NCI-H146 (cell line): ENCODE measurements at places on chromosomes 2 and 18.

GRCh38 chr2:144424559-144425240 lies 95.2 kb downstream of the ZEB2 start:
- DNase-seq, result no peak

GRCh38 chr18:77308216-77308615 lies 58.6 kb downstream of the GALR1 start:
- DNase-seq, result no peak

DNA sequence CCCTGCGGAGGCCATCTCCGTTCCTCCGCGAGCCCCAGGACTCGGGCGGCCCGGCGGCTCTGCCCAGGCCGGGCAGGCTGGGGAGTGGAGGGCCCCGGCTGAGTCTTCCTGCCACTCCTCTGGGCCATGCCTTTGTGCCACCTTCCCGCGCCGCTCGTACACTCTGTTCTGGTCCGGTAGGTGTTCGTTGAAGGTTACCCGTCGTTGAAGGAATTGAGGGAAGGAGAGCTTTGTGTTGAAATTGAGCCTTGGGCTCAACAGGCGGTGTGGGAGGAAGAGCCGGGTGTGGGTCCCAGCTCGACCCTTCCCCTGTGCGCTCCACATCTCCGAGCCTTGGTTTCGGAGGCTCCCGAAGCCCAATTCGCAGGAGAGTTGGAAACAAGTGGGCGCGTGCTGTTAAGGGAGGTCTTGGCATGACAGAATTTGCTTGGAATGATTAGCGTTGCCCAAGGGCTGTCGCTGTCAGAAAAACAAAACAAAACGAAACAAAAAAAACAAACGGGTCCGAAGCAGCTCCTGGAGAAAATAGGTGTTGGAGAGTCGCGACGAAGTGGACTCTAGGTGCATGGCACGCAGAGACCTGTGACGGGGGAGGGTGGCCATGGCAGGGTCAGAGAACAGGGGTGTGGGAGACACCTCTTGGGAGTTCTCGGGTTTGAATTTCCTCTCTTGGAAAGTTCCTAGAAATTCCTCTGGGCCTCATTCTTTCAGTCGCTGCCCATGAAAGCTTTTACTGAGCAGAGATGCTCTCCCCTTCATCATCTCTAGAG lies 1.2 kb upstream of the MZT2A start:
- DNase-seq, result peak; percentile 45

DNA sequence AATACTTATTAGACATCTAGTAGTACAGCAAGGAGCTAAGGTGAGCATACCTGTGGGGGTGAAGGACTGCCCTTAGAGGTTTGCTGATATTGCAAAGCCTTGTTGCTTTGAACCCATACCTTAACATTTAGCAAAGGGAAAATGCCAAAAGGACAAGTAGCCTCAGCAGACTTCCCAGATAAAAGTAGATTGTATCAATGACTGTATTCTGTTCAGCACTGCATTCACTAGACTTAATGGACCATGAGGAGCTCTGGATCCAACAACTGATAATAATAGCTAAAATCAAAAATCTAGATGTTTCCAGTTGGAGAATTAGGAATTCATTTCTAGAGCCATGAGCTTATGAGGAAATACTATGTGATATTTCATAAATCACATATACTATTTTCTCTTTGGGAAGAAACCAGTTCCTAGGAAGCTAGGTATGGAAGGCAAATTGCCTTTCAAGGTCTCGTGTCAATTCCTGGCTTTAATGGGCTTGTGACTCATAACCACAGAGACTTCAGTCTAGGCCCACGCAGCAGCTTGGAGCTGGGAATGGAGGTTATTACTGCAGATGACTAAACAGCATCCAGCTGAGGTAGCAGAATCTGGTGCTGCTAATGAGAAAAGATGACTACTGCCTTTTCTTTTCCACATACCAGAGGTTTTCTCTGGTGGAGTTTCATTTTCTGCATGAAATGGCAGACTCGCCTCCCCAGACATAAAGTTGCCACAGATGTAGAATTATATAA lies 191.2 kb upstream of the NABP1 start:
- no peak for DNase-seq

- no peak for DNase-seq
Observed at GRCh38 chr2:197908990-197909776, 104.8 kb downstream of the PLCL1 start.

- peak; percentile 81 for DNase-seq
Observed at GRCh38 chr2:137964066-137964858, at the start of gene HNMT. Gene HNMT, plus strand, starts transcription at chr2:137964473. Its CDS starts 19 bp downstream, at chr2:137964492.

DNA sequence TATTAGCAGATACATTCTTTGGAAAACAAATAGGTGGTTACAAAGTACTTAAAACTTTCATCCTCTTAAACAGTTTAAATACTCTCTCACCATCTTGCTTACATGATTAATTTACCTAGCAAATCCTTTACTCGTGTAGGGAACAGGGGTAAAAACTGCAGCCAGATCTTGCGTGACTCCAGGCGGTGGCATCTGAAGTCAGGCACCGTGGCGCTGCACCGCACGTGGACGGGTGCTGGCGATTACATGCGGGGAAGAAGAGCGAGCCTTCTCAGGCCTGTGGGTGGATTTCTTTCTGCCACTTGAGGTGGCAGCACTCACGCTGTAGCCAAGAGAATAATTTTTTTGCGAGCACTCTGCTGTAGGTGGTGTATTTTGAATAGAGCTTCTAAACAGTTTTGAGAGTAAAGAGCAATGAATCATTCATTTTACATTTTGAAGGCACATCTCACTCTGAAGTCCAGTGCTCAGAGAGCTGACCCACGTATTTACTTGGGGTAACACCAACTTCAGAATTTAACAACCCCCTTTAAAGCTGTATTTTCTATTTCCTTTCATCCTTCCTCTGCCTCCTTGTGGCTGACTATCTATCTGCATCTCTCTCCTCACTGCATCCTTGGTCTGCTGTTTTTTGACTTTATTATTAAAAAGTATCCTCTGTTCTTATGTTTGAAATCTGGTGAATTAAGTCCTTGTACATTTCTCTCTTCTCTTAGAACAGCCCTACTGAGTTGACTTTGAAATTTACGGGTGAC lies 68.9 kb downstream of the EPAS1 start:
- no peak for DNase-seq

DNA sequence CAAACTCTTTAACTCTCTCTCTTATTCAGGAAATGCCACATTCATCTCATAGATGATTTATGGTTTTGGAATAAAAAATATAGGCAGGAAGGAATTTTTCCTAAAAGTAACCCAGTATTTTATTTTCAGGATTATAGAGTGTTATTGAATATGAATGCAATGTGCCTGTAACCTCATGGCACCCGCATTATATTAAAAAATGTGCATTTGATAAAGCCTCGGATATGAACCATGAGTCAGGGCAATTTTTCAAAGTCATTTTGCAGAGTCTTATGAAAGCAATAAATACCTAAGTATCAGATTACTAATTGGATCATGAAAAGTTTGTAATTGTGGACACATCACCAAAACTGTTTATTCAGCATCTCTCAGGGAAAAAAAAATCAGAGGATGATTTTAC lies 573.8 kb downstream of the TSN start:
- DNase-seq, result no peak

GRCh38 chr2:223071139-223071538 lies 19.1 kb downstream of the KCNE4 start:
- DNase-seq, result no peak

- DNase-seq, result no peak
Observed at GRCh38 chr2:150100336-150100735, 387.1 kb downstream of the RND3 start.

DNA sequence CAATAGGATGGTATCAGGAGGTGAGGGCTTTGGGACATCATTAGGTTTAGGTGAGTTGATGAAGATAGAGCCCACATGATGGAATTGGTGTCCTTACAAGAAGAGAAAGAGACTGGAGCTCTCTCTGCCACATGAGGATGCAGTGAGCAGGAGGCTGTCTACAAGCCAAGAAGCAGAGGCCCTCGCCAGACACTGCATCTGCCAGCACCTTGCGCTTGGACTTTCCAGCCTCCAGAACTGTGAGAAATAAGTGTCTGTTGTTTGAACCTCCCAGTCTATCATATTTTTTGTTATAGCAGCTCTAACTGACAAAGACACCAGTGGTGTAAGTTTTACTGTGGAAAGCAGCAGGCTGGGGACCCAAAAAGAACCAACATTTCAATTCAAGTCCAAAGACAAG lies 571.1 kb upstream of the ID2 start:
- no peak for DNase-seq

- DNase-seq, result no peak
Observed at GRCh38 chr2:200862532-200863000, 1.9 kb downstream of the CLK1 start.

GRCh38 chr2:242030858-242031257 lies 161.3 kb downstream of the RTP5 start:
- no peak for DNase-seq

GRCh38 chr18:49572611-49573345 lies 10.9 kb downstream of the LIPG start:
- DNase-seq, result no peak

DNA sequence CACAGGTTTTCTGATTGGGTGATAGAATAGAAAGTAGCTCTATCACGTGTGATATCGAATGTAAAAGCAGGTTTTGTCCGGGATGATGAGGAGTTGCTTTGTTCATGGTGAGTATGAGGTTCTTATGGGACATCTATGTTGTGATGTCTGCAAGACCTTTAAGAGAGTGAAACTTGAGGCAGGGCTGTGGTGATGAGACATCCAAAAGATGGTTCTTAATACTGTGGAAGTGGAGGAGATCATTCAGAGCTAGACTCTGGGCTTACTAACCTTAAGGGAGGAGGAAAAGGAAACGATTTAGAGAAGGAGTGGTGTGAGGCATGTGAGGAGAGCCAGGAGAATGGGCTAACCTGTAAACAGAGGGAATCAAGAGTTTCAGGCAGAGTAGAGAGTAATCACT lies 92.0 kb downstream of the WDR7 start:
- DNase-seq, result no peak

DNA sequence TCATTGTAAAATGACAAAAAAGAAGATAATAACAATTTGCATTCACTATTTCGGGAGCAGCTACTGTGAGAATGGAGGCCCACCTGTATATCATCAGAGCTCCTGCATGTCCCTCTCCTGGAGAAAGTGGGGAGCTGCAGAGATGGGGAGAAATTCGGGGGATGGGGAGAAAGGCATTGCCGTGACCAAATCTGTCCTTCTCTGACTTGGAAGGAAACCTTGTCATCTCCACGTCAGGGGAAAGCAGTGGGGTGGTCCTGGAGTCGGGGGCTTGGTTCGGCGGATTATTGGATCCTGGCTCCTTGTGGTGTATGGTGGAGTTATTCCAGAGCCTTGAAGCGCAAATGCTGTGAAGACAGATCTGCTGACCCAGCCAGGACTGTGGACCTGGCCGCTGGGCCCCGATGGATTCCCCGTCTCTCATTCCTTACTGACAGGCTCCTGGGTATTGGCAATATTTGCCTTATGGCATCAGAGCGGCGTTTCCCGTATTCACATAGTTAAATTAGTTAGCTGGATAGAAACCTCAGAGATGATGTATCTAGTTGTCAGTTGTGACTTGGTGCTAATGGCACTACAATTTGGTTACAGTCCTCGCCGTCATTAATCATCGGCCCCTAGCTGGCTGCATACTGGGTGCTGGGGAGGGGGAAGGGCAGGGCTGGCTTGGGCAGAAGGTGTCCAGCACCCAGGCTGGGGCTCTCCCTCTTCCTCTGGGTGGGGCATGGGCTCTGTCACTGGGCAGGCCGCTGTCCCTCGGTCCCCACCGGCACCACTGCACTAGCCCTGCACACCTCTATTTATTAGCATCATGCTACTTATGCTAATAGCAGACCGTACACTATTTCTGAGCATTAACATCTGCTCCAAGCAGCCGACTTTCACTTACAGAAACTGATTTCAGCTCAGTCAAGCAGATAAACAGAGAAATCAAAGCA lies 31.7 kb downstream of the CELF4 start:
- no peak for DNase-seq

DNA sequence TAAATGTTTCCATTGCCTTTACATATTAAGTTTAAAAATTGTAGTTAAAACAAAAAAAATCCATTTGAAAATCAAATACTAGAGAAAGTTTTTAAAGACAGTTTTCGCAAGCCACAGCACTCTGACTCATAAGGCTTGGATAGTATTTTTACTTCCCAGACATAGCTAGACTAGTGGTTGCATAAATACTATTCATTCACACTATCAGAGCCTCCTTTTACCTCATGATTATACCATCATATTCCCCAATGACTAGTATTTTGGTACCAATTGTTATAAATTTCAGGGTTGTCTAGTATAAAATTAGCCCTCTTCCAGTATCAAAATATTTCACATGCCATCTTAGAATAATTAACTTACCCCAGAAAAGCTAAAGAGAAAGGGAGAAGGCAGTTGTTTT lies 393.5 kb downstream of the ERBB4 start:
- no peak for DNase-seq

GRCh38 chr2:109447776-109448175 lies 166.0 kb downstream of the SEPTIN10 start:
- DNase-seq, result no peak

GRCh38 chr18:23442958-23443357 lies 10.1 kb upstream of the RIOK3 start:
- peak; percentile 49 for DNase-seq

DNA sequence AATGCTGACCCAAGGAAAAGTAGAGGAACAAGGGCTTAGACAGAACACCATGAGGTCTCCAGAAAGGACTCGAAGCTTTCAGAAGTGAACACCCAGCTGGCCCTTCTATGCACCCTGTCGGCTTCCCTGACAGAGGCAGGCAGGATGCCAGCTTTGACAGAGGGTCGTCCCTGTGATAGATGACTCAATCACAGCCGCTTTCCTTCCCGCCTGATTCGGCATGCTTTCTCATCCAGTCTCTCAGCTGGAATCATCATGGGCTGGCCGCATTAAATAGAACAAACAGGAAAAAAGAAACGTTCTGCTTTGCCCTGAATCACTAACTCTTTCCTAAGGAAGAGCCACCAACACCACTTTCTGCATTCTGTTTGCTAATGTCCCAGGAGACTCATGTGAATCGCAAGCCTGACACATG lies 140.3 kb upstream of the RAB12 start:
- DNase-seq, result no peak

GRCh38 chr2:134453476-134453875 lies 199.6 kb downstream of the MGAT5 start:
- no peak for DNase-seq

DNA sequence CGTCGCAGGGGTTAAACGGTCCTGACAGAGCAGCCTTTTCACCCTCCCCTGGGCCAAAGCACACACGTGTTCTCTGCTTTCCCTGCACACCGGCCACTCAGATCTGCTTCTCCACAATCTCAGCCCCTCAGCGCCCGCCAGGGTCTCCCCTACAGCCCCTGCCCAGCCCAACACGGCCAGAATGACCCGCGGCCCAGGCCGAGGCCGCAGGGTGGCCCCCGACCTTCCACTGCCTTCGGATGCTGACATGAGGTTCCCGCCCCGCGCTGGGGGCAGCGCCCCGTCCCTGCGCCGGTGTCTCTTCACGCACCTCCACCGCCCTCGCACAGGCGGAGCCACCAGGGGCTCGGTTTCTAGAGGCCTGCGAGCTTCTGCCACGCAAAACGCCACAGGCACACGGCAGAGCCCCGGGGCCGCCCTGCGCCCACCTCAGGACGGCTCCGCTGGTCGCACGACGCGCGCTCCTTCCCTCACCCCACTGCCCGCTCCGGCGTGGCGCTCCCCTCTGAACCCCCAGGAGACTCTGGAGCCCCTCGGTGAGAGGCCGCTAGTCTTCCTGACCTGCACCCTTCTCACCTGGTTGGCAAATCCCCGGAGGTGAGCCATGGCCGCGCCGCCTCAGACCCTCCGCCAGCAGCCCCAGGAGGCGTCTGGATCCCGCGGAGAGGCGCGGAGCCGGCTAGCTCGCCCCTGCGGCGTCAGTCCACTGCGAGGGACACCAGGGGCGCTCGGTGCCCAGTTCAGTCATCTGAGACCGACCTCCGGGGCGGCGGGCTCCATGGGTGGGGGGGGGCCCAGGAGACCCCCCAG lies 749 bp downstream of the STK25 start:
- DNase-seq, result peak; percentile 69

GRCh38 chr2:26246818-26247217 lies 2.1 kb downstream of the HADHB start:
- DNase-seq, result no peak
